Prostate gland (tissue), 2 donors: ENCODE measurements at places on chromosomes 4 and X.
A peak's percentile ranks its signal among the peaks of the same experiment; 100 is the strongest.

DNA sequence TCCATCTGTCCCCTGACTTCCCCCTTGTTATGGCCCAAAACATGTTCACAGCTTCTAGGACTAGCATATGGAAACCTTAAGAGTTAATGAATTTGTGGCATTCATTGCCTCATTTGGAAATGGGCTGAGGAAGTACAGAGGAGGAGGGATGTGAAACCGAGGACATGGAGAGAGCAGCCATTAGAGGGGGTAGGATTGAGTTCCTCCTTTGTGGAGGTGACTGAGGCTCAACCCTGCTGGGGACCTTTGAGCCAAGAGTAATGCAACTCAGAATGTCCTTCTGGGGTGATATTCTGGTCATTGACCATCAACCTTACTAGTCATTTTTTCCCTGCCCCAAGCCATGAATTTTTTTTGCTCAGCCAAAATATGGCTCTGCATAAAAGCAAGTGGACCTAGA lies 109.4 kb downstream of the ZNF518B start:
- DNase-seq = no peak
- H3K4me1 ChIP-seq = no peaks in the 10 kb centered on the region
- no peak overlapping the region for H3K4me3 ChIP-seq

GRCh38 chr4:154044742-154045485 lies 256.0 kb upstream of the SFRP2 start:
- H3K27ac ChIP-seq = no peak overlapping the region
- H3K36me3 ChIP-seq = no peaks in the 10 kb centered on the region
- no peaks in the 10 kb centered on the region for H3K27me3 ChIP-seq
- H3K4me1 ChIP-seq = no peaks in the 10 kb centered on the region
- DNase-seq = no peak

DNA sequence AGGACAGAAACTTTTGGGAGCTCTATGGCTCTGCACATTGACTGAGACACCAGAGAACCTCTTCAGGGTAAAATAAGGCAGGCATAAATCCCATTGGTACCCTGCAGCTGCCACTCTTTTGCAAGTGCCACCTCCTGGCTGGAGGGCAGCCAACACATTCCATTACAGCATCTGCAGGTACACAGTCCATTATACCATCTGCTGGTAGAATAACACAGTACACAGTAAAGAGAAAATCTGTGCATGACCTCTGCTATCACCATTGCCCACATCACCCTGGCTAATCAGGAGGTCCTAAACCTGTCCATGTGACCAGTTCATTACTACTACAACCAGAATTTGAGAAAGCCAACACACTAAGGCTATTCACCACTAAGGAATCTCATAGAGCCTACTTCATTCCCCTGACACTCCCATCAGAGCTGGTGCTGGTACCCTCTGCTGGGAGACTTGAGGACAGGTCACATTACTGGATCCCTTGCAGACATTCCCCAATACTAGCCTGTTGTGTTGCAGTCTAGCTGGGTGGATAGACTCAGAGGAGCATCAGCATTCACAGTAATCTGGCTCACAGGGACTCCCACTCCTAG lies 176.2 kb upstream of the TACR3 start:
- no peak for DNase-seq
- H3K36me3 ChIP-seq = no peaks in the 10 kb centered on the region
- H3K27ac ChIP-seq = no peak overlapping the region
- no peaks in the 10 kb centered on the region for H3K27me3 ChIP-seq

DNA sequence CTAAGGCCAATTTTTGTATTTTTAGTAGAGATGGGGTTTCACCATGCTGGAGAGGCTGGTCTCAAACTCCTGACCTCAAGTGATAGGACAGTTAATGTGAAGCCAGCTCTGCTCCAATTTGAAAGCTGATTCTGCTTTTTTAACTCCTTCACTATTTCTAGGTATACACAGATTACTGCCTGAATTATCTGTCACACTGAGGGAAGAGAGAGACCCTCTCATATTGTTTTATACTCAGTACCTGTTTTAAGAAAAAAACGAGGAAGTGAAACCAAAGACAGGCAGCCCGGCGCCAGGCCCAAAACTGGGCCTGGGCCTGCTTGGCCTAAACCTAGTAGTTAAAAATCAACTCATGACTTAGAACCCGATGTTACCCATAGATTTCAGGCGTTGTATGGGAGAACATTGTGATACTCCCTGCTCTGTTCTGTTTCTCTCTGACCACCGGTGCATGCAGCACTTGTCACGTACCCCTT lies 1601.5 kb upstream of the PCDH10 start:
- H3K4me1 ChIP-seq = no peaks in the 10 kb centered on the region
- no peaks in the 10 kb centered on the region for H3K36me3 ChIP-seq
- no peaks in the 10 kb centered on the region for H3K27me3 ChIP-seq
- H3K4me3 ChIP-seq = no peak overlapping the region
- no peak for DNase-seq

- DNase-seq = no peak
- peak overlapping the region; percentile 65 for H3K27ac ChIP-seq
- H3K4me3 ChIP-seq = peak overlapping the region; percentile 37
- H3K36me3 ChIP-seq = no peaks in the 10 kb centered on the region
- H3K4me1 ChIP-seq = no peaks in the 10 kb centered on the region
These were observed 89.3 kb downstream of the HNRNPD start for GRCh38 chr4:82284475-82284857.

- no peak overlapping the region for H3K4me3 ChIP-seq
- no peaks in the 10 kb centered on the region for H3K27me3 ChIP-seq
- no peak overlapping the region for H3K27ac ChIP-seq
- H3K36me3 ChIP-seq = no peaks in the 10 kb centered on the region
These were observed 15.4 kb downstream of the SNX12 start for GRCh38 chrX:71052721-71053120.

- H3K4me1 ChIP-seq = no peaks in the 10 kb centered on the region
- DNase-seq = no peak
- no peaks in the 10 kb centered on the region for H3K27me3 ChIP-seq
- no peak overlapping the region for H3K4me3 ChIP-seq
- no peak overlapping the region for H3K27ac ChIP-seq
These were observed 13.7 kb upstream of the AREG start for GRCh38 chr4:74431113-74431826.

DNA sequence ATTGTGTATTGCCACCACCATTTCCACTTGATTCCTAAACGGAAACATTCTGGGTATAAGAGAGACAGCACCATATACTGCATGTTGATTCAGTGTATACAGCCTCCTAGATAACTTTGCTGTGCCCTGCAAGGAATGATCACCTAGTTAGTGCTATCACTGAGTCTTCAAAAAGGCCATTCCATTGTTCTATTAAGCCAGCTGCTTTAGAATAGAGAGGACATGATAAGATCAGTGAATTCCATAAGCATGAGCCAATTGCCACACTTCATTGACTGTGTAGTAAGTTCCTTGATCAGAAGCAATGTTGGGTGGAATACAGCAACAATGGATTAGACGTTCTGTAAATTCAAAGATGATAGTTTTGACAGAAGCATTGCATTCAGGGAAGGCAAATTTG lies 1047.3 kb downstream of the PCDH18 start:
- DNase-seq = no peak
- H3K4me3 ChIP-seq = no peak overlapping the region
- no peaks in the 10 kb centered on the region for H3K27me3 ChIP-seq

GRCh38 chr4:100795581-100795980 lies 277.8 kb upstream of the EMCN start:
- no peak overlapping the region for H3K4me3 ChIP-seq
- H3K36me3 ChIP-seq = no peaks in the 10 kb centered on the region
- H3K27ac ChIP-seq = no peak overlapping the region
- no peak for DNase-seq
- no peaks in the 10 kb centered on the region for H3K4me1 ChIP-seq

- no peak for DNase-seq
- H3K36me3 ChIP-seq = no peaks in the 10 kb centered on the region
- H3K27ac ChIP-seq = no peak overlapping the region
- no peak overlapping the region for H3K4me3 ChIP-seq
- H3K4me1 ChIP-seq = no peaks in the 10 kb centered on the region
- no peaks in the 10 kb centered on the region for H3K27me3 ChIP-seq
These were observed 138.4 kb downstream of the LDB2 start for GRCh38 chr4:16759931-16760582.

DNA sequence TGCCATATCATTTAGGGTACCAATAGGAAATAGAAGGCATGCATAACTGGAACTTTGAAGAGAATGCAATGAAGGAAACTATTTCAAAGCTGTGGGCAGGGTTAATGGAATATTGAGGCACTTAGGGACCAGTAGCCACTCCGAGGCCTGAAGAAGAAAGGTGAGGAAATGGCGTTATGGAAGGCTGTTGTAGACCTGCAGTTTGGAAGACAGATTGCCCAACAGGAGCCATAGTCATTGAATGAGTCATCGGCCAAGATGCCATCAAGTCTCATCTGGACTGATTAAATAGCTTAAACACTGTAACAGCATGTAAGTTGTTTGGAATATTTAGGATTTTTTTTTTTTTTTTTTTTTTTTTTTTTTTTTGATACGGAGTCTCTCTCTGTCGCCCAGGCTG lies 11.6 kb downstream of the CXCL13 start:
- DNase-seq = no peak
- no peaks in the 10 kb centered on the region for H3K27me3 ChIP-seq
- peaks cover 6% of the 10 kb centered on the region for H3K4me1 ChIP-seq
- no peaks in the 10 kb centered on the region for H3K36me3 ChIP-seq
